ENCODE measurements at places on chromosomes 4 and X.

GRCh38 chr4:118290951-118291350, 61.9 kb downstream of the PRSS12 start:
- no peak for DNase-seq

DNA sequence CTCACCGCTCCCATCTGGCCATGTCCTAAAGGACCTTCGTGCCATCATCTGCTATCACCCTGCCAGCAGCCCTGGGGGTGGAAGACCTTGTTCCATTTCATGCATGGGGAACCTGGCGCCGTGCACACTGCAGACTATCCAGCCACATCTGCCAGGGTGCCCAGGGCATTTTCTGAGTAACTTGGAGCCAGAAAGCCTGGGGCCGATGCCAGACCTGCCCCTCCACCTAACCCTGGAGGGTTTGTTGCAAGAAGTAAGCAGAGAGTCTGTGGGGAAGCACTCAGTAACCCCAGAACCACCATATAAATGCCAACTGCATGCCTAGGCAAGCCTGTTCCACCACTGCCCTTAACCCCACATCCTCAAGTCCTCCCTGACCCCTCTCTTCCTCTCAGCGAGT, 7.3 kb downstream of the HAUS7 start:
- no peak for DNase-seq

DNA sequence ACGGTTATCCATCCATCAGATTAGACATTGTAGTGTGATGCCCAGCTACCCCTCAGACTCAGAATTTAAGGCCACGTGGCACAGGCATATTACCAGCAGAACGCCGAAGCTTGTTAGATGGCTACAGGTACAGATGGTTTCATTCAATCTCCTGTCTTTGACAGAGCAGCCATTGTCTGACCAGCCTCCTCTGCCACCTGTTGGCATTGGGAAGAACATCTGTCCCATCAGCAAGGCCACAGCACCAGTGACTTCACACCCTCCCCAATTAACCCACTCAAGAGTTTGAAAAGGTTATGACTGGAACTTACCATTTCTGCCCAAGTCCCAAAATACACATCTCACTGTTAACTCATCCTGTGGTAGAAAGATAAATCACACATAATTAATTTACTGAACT, 22.0 kb upstream of the PHKA2 start:
- DNase-seq, result no peak

DNA sequence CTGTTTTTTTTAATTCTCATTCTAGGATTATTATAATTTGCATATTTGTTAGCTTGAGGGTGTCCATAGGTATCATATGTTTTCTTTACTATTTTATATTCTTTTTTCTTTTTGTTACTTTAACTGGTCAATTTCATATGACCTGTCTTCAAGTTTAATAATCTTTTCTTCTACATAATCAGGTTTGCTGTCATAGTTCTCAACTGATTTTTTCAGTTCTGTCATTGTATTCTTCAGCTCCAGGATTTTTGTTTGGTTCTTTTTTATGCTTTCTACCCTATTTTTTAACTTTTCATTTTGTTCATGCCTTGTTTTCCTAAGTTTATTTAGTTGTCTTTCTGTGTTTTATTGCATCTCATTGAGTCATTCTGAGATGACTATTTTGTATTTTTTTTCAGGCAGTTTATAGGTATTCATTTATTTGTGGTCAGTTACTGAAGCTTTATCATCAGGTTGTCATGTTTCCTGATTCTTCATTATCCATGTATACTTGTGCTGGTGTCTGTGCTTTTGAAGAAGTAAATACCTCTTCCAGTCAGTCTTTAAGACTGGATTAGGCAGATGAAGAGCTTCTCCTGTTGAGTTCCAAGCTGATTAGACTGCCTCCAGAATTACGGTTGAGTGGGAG, 220.3 kb upstream of the VEGFC start:
- DNase-seq, result no peak

- DNase-seq, result no peak
Observed at GRCh38 chrX:120372667-120373370, 10.9 kb downstream of the ATP1B4 start.

GRCh38 chrX:97065973-97066372, 182.3 kb downstream of the RPA4 start:
- DNase-seq, result no peak

DNA sequence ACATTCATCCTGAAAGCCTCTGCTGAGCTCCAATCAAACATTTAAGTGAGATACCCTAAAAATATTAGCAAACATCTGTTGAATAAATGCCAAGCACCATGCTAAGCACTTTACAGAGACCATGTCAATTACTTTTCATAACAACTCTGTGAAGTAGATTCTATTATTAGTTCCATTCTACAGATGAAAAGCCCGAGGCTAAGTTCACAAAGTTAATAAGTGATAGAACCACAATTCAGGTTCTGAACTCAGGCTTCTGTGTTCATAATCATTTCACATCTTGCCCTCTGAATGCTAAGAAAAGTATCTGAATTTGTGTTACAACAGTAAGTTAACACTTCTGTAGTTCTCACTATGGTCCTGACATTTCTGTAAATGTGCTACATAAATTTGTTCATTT, 27.4 kb downstream of the SEL1L3 start:
- no peak for DNase-seq

DNA sequence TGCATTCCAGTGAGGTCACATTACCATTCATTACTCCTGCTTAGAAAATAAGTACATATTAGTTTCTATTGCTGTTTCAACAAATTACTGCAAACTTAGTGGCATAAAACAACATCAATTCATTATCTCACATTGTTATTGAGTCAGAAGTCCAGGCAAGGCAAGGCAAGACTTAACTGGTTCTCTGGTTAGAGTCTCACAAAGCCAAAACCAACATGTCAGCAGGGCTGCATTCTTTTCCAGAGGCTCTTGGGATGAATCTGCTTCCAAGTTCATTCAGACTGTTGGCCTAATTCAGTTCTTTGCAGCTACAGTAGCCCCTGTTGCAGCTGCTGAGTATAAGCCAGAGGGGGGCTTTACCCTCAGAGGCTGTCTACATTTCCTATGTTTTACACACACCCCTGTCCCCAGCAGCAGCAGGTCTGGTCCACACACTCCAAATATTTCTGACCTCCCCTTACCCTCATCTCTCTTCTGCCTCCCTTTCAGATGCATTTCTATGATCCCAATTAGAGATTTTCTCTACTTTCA, 892.1 kb upstream of the EPHA5 start:
- DNase-seq, result no peak

- no peak for DNase-seq
Observed at GRCh38 chrX:134746410-134746785, 88.1 kb upstream of the PLAC1 start.

GRCh38 chrX:122913134-122913533, 270.9 kb upstream of the GRIA3 start:
- no peak for DNase-seq

GRCh38 chr4:9849538-9849920, 68.1 kb downstream of the DRD5 start:
- DNase-seq, result no peak

DNA sequence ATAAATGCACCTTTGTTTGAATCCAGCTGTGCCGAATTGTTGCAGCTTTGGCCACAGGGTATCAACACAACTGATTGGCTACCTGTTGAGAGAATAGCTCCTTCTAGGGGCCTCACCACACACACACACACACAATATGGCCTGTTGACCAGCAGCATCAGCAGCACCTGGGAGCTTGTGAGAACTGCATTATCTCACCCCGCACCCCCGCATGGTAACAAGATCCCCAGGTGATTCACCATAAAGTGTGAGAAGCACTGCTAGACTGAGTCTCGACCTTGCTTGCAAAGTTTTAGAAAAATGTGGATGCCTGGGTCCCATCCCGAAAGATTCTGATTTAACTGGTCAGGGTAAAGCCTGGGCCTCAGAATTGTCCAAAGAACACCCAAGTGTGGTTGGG, 176.9 kb upstream of the PRPS2 start:
- DNase-seq, result no peak

GRCh38 chr4:114577386-114577785, 21.2 kb upstream of the UGT8 start:
- DNase-seq, result no peak

GRCh38 chr4:108203377-108203776, 34.6 kb upstream of the LEF1 start:
- no peak for DNase-seq

GRCh38 chrX:1803741-1804140, 188.9 kb downstream of the ASMT start:
- no peak for DNase-seq

- no peak for DNase-seq
Observed at GRCh38 chr4:142463206-142463605, 382.9 kb downstream of the INPP4B start.

DNA sequence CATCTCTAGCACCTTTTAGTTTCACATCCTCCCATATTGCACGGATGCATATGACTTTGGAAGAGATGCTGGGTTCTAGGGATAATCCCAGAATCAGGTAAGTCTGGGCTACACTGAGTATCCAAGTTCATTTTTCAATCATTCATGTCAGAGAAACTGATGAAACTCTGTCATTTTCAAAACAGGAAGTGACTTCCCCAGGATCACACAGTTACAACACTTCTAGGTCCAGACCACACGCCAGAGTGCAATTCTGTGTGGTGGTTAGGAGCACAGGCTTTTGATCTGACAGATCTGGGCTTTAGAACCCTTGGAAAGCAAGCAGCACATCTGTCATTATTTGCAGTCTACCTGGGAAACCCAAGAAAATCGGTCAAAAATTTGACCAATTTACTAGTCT, 52.1 kb upstream of the CDKN2AIP start:
- DNase-seq, result no peak

GRCh38 chrX:2360731-2361130, 140.0 kb downstream of the DHRSX start:
- no peak for DNase-seq

Measured in urothelium cell line (cell line).